ENCODE measurements at places on chromosomes 3 and 15.

- DNase-seq, result no peak
Measured at GRCh38 chr3:152069871-152070270, 196.4 kb downstream of the SUCNR1 start.

DNA sequence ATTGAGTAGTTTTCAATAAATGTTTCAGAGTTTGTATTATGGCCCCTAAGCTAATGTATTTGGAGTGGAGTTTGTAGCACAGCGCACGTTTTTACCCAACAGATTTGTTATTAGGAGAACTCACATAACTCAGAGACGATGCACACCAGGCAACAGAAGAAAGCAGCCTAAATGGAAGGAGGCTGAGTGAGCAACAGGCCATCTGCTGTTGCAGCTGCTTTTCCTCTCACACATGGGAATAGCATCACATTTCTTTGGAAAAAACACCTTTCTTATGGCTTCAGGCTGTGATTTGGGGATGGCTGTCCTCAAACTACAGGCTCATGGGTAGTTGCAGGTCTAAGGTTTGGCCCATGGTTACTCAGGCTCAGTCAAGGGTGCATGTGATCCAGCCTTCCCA, 469.3 kb upstream of the MCTP2 start:
- DNase-seq, result no peak

- no peak for DNase-seq
Measured at GRCh38 chr3:112013784-112014143, 15.0 kb downstream of the TAGLN3 start.

DNA sequence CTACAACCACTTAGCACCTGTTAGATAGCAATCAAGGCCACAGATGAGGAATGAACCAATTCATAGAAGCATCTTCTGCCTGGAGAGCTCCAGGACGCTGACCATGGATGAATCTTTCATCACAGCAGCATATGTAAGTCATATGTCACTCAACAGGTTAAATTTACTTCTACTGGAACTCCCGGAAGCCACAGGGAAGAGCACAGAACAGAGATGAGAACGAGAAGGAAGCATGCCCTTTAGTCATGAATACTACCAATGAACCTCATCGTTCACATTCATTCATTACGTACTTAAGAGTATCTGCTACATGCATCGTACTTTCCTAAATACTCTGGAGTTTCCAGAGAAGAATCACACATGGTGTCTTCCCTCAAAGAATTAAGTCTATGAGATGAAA, 192.8 kb downstream of the STT3B start:
- DNase-seq, result no peak

DNA sequence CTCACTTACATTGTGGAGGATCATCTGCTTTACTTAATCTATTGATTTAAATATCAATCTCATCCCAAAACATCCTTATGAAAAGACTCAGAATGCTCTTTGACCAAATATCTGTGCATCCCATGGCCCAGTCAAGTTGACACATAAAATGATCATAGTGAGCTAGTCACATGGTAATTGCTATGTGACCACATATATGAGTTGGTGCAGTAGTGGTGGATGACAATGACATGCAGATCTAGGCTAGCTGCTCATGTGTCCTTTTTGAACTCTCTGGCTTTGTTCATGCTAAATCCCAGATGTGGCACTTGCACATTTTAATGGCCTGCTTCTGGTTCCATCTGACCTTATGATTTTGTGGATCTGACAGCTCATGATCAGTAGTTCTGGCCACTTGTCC, 156.2 kb downstream of the NFKBIZ start:
- DNase-seq, result no peak

GRCh38 chr15:81851757-81852156, 194.1 kb downstream of the MEX3B start:
- no peak for DNase-seq

- no peak for DNase-seq
Measured at GRCh38 chr3:137761563-137762503, 2.3 kb upstream of the SOX14 start.

- DNase-seq, result peak; percentile 12
Measured at GRCh38 chr3:101195951-101196713, 124.2 kb downstream of the IMPG2 start.

DNA sequence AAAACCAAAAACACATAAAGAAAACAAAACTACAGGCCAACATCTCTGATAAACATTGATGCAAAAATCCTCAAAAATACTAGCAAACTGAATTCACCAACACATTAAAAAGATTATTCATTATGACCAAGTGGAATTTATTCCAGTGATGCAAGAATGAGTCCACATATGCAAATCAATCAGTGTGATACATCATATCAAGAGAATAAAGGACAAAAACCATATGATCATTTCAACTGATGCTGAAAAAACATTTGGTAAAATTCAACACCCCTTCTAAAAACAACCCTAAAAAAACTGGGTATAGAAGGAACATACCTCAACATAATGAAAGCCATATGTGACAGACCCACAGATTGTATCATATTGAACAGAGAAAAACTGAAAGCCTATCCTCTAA, 265.6 kb upstream of the DCBLD2 start:
- DNase-seq, result no peak

DNA sequence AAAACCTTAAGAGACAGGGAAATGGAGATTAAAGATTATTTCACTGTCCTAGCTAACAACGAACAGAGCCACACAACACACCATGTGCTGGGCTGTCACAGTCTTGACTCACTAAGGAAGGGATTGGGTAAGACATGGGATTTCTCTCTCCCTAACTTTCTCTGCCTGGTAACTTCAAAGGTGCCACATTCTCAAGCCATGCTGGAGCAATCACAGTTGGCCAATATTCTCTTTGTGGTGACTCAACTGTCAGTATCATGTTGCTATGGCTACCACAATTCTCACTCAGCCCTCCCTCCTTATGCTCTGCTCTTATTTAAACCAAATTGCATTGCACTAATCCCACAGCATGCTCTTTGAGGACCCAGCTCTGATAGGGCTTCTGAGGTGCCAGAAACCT, 74.0 kb downstream of the OXNAD1 start:
- no peak for DNase-seq

DNA sequence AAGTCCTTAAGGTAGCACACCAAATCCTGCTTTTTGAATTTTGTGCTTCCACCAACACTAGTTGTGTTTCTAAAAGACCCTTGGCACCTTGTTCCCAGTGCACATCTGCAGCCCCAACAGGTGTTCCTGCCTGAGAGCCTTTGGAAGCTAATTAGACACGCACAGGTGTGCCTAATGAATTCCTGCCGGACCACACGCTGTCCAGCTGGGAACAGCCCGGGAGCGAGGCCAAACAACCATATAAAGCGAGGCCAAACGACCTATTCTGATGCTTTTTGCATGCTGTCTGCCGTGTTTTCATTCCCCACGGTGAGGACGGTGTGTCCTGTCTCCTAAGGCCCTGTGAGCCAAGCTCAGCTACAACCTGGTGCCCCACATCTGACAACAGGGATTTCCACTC, 99.5 kb downstream of the ATG7 start:
- DNase-seq, result no peak

DNA sequence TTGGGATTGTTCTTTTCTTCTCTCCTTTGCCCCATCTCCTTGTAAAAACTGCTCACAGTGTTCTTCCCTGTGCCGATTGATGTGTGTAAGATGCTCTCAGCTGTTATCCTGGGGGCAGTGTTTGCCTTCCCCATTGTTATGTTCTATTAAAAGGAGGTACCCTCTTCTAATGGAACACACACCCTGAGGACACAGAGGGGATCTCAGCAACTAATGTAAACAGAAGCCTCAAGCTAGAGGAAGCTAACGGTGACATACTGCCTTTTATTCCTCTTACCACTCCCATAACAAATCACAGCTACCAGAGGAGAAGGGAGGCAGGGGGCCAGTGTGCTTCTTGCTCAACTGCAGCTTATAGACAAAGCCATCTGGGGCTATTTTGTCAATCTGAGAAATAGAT, 2.2 kb downstream of the TAGLN3 start:
- no peak for DNase-seq

Measured in Panc1 (cell line).